EL (cell line): ENCODE measurements at places on chromosomes 1 and 21.

- peak; percentile 8 for DNase-seq
Measured at GRCh38 chr1:188022661-188023060, 1193.9 kb downstream of the PLA2G4A start.

GRCh38 chr1:159009704-159010361 is at the start of gene IFI16:
TSS of gene IFI16 (plus strand) at chr1:159009907. CDS start at chr1:159014681, 4,774 bp downstream.
- DNase-seq = peak; percentile 95

GRCh38 chr1:117368116-117369108 is 1.2 kb downstream of the MAN1A2 start:
- peak; percentile 38 for DNase-seq

DNA sequence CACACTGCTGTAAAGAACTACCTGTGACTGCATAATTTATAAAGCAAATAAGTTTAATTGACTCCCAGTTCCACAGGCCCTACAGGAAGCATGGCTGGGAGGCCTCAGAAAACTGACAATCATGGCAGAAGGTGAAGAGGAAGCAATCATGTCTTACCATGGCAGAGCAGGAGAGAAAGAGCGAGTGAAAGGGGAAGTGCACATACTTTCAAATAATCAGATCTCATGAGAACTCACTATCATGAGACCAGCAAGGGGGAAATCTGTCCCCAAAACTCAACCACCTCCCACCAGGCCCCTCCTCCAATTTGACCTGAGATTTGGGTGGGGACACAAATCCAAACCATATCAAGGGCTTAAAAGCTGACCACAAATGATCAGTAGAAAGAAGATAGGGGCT is 493.2 kb downstream of the PTPRC start:
- no peak for DNase-seq

GRCh38 chr1:241639623-241640148 is 483 bp downstream of the CHML start:
- DNase-seq = no peak

DNA sequence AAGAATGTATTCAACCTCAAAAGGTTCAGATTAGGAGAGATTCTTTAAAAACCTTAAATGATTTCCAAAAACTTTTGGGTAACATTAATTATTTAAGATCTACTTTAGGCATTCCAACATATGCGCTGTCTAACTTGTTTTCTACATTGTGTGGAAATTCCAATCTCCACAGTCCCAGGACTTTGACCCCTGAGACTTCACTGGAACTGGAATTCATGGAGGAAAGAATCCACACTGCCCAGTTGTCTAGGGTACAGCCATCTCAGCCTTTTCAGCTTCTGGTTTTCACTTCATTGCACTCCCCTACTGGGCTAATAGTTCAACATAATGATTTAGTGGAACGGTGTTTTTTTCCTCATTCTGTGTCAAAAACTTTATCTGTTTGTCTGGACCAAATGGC is 161.5 kb downstream of the IER5 start:
- no peak for DNase-seq

DNA sequence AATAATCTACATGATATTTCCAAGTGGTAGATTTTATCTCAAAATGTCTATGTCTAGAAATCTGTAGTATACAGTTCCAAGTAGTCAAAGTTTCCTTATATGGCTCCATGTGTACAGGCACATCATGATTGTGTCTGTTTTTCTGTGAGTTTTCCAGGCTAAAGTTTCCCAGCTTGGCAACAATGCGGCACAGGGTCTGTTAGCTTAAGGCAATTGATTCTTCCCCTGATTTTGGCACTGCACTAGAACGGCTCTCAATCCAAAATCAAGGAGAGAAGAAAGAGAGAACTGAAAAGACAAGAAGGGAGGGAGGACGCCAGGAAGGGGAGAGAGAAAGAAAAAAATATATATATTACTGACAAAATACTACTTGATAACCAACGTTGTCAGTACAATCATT is 193.9 kb upstream of the SNX7 start:
- no peak for DNase-seq
